ENCODE measurements at places on chromosomes 5 and 9. TPM values are rescaled to one million over a fixed set of nuclear protein-coding genes. Genes with fewer than 3 reads are reported as not detected.
A peak's percentile ranks its signal among the peaks of the same experiment; 100 is the strongest.

DNA sequence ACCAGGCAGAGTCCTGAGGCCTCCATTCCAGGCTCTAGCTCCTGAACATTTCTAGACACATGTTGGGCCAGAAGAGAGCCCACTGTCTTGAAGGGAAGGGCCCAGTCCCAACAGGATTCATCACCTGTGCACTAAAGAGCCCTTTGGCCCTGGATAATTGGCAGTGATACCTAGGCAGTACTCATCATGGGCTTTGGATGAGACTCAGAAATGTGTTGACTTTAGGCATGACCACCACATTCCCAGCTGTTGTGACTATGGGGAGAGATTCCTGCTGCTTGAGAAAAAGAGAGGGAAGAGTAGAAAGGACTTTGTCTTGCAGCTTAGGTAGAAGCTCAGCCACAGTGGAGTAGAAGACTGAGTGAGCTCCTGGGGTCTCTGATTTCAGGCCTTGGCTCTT lies 138.4 kb upstream of the DAPK1 start:
- DNase-seq, result no peak

TAF11L10 gene
- total RNA-seq, result 1.4 TPM

DNA sequence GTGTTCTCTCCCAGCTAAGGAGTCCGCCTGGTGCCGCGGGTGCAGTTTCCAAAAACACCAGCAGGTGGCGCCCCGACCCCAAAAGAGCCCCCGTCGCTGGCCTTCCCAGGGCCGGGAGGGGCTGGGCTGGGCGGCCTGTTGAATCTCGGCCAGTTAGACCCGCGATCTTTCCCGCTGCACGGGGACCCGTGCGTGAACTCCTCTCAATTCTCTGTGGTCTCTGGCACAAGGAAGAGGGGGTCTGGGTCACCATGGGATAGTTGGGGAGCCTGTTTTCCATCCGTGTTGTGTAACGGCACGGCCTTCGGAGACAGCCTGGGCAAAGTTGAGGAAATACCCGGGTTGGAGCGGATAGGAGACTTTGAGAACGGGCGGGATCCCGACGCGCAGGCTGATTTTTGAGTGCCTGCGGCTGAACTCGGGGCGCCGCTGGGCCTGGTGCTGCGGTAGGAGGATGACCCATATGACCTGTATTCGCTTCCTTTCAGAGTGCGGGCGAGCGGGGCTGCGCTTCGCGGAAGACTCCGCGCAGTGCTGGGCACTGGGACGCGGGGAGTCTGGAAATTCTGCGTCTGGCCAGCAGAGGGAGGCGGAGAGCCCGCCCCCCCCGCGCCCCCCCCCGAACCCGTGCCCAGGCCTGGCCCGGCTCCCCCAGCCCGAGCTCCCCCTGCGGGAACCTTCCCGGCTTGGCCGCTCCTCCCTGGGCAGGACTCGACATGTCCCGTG lies 7.9 kb upstream of the PSD2 start:
- peak; percentile 89 for DNase-seq

DNA sequence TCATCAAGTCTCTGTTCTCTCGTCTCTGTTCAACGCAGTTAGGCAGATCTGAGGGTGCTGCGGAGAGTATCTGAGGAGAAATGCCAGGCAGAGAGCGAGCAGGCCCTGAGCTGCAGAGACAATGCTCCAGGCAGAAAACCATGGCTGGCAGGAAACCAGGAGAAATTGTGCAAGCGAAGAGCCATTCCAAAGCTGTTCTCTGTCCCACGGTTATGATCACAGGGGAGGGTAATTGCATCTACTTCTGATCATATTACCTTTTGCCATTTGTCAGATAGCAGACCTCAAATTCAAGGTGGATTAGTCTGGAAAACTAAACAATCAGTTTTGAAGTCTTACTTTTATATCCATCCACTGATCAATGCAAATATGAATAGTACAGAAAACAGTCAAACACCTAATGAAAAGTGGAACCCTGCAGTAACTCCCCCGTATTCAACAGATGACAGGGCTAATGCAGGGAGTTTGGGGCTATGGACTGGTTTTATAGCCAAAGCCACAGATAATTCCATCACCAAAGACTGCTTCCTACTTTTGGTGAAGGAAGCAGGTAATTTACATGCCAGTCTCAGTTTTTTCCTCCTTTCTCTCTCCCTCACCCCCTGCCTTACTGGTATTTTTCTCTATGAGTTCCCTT lies 228.0 kb downstream of the DCP2 start:
- DNase-seq, result no peak

DNA sequence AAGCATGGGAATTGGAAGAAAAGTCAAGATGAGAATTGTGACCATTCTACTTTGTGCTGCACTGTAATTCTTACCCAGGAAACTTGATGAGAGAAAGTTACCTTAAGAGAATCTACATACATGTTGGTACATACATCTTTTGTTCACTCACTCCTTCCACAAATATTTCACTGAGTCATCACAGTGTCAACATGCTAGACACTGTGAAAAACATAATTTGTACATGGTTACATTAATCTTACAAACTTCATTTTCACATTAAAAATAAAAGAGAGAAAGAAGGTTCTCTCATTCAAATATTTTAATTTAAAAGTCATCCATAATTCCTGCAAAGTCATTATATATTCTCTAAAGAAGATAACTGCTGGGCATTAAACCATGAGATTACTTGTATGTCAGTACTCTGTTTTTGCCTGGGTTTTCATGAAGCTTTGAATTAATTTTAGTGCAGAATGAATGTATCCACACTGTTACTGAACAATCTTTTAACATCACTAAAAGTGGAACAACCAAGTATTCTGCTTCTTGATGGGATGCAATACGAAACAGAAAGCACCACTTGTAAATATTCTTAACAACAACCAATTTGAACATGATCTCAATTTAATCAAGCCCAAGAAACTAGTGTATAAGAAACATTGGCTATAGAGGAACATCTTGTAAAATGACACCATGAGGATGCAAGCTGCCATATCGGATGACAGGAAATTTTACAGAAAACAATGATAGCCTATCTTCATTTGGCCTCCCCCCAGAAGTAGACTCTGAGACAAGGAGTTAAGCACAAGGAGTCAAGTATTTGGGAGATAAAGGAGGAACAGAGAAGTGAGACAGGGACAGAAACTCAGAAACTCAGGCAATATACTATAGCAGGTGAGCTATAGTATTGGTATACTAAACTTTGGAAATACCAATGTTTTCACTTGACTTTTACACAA lies 28.4 kb downstream of the ERP44 start:
- DNase-seq, result peak; percentile 51

DNA sequence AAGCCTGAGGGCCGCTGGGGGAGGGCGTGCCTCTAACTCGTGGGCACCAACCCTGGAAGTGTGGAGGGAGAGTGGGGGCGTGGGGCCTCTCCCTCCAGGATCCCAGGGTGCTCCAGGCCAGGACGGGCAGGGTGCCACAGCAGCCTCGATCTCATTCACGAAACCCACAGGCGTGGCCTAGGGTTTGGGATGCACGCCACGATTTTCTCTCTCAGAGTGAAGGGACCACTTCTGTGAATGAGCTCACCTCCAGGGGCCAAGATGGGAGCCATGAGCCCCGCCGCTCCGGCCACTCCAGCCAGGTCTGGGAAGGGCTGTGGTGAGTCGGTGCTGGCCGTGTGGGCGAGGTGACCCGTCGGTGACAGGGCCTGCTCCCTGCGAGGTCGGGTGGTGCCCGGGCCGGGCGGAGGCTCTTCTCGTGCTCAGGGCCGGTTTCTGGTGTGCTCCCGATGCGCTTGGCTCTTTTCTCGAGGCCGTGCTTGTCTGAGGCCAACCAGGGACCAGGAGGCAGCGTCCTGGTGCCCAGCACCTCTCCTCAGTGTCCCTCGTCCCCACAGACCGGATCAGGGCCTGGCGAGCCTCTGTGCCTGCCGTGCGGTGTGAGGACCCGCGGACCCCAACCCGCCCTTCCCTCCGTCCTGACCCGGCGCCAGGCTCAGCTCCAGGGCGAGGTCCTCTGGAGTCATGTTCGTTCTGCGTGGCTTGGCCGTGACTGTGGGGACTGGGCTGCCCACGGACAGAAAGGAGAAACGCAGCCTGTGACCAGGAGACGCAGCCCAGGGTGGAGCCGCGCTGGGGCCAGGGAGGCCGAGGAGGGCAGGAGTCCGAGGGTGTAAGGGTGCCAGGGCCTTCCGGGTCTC lies 31.0 kb downstream of the TPPP start:
- no peak for DNase-seq

GRCh38 chr9:110143485-110143884 lies 64.5 kb downstream of the C9orf152 start:
- no peak for DNase-seq

GRCh38 chr5:62288118-62288517 lies 17.9 kb upstream of the KIF2A start:
- DNase-seq, result no peak

IFNA2 gene
- not detected for total RNA-seq

- DNase-seq, result no peak
These were observed 168.6 kb downstream of the MPDZ start for GRCh38 chr9:13110766-13111417.

DNA sequence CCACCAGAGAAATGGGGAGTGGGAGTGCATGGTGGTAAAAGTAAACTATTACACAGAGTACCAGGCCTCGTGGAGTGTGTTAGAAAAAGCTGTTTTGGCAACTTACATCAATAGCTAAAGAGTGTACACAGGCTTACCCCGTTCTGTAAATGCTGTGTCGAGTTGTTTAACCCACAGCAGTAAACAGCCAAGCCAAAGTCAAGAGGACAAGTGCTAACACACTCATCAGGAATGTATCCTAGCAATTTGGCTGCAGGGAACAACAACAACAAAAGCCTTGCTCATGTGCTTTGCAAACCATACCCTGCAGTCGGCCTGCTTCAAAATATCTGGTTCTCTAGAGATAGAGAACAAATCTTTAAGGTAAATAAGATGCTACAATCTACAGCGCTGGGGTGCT lies 15.9 kb downstream of the DAP start:
- no peak for DNase-seq

FOXD4L3 gene
- not detected for total RNA-seq

- no peak for DNase-seq
These were observed 107.7 kb upstream of the CTSL start for GRCh38 chr9:87618226-87618625.

- no peak for DNase-seq
These were observed 48.1 kb downstream of the OTULIN start for GRCh38 chr5:14712666-14713065.

DNA sequence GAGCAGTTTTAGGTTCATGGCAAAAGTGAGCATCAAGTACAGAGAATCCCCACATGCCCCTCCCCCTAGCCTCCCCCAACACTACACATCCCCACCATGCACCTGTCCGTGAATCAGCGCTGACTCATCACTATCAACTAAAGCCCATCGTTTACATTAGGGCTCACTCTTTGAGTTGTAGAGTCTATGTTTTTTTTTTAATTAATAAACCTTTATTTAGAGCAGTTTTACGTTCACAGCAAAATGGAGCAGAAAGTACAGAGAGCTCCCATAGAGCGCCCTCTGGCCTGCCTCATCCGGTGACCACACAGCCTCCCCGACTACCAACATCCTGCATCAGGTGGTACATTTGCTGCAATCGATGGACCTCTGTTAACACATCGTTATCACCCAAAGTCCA lies 47.9 kb upstream of the UNC5A start:
- DNase-seq, result no peak

GRCh38 chr9:17694336-17694735 lies 115.5 kb downstream of the SH3GL2 start:
- no peak for DNase-seq

GRCh38 chr5:5953584-5954274 lies 424.6 kb downstream of the MED10 start:
- DNase-seq, result no peak

GRCh38 chr9:121596515-121596914 lies 54.9 kb upstream of the DAB2IP start:
- DNase-seq, result no peak

- no peak for DNase-seq
These were observed 1.3 kb upstream of the ST8SIA4 start for GRCh38 chr5:100904259-100904861.

DNA sequence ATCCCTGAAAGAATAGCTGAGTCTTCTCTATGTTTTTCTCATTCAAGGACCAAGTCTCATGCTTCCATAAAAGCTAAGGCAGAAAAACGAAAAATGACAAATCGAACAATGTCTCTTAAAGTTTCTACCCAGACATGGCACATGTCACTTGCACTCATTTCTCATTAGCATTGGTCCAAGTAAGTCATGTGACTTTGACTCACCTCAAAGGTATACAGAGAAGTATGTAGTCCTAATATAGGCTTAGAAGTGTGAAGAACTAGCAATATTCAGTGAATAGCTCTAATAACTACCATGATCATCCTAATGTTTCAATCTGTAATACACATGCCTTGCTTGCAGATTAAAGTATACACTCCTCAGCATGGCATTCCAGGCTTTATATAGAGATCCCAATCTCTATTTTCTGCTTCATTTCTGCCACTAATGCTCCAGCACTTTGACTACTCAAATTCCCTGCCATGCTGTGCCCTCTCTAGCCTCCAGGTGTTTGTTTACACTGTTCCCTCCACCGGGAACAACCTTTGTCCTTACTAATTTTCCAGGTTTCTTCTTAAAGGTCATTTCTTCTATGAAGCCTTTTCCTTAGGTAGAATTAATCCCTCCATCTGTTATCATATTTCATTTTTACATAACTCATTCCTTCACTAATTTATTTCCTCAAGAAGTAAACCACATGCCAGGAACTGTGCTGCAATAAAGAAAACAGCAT lies 98.9 kb downstream of the CEMIP2 start:
- DNase-seq, result no peak

SURF2 gene
- 35.0 TPM for total RNA-seq

MOB3B gene
- total RNA-seq, result 0.19 TPM

HK3 gene
- 0.84 TPM for total RNA-seq

GRCh38 chr5:154944716-154945115 lies 3.8 kb downstream of the MRPL22 start:
- no peak for DNase-seq

- peak; percentile 30 for DNase-seq
These were observed 12.7 kb downstream of the CSF2 start for GRCh38 chr5:132086277-132086794.

GRCh38 chr9:36833954-36834353 lies 200.1 kb downstream of the PAX5 start:
- no peak for DNase-seq

- no peak for DNase-seq
These were observed 20.5 kb downstream of the GFI1B start for GRCh38 chr9:132998831-132999635.

GRCh38 chr5:2983583-2984300 lies 232.3 kb upstream of the IRX2 start:
- no peak for DNase-seq

GRCh38 chr9:126377536-126377935 lies 50.9 kb downstream of the MVB12B start:
- DNase-seq, result no peak

DNA sequence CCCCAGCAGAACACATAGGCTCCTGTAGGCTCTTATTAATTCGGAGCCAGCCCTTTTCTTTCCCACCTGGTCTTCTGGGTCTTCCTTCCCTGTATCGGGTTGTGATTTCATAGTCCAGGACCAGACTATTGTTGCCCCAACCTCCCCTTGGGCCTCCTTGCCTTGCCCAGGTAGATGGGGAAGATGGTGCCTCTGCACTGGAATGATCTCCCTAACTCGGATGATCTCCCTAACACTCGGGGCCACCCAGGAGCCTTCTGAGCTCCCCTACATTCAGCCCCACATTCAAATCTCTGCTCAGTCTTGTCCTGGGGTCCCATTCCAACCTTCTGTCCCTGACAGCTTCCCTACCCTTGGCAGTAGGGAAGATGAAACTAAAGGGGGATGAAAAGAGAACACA lies 2.7 kb upstream of the IRF1 start:
- no peak for DNase-seq

GRCh38 chr9:123354806-123355508 lies 1.0 kb upstream of the CRB2 start:
- DNase-seq, result no peak

GABRG2 gene
- total RNA-seq, result not detected

Measured in A673 (cell line).